ENCODE measurements at places on chromosomes 6 and 20.

GRCh38 chr6:28863604-28864325 lies 60.0 kb downstream of the TRIM27 start:
- no peak for DNase-seq

GRCh38 chr6:88858455-88858854 lies 105.0 kb downstream of the RNGTT start:
- DNase-seq: no peak

GRCh38 chr6:152150196-152150595 lies 342.7 kb downstream of the ESR1 start:
- no peak for DNase-seq

DNA sequence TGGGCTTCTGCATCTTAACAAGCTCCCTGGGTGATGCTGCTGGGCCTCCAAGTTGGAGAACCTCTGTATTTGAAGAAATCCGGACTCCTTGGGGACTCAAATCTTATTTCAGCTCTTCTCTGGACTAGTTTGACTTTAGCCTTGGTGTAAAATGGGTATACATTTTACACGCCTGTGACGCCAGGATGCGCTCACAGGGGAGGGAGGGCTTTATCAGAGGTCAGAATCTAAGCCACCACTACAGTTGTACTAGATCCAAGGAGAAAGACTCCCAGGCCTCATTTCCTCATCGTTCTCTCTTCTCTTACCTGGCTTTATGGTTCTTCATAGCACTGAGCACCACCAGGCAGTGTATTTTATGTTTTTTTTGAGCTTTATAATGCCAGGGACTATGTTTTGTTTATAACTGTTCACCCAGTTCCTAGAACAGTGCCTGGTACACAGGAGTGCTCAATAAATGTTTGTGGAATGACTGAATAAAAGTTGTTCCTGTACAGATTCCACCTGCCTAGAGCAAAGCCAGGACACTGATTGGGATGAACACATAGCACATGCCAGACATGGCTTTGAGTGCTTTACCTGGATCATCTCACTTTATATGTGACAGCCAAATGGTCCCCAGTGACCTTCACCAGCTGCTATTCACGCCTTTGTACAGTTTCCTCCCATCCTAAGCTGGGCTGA lies 5.1 kb upstream of the RBCK1 start:
- no peak for DNase-seq

DNA sequence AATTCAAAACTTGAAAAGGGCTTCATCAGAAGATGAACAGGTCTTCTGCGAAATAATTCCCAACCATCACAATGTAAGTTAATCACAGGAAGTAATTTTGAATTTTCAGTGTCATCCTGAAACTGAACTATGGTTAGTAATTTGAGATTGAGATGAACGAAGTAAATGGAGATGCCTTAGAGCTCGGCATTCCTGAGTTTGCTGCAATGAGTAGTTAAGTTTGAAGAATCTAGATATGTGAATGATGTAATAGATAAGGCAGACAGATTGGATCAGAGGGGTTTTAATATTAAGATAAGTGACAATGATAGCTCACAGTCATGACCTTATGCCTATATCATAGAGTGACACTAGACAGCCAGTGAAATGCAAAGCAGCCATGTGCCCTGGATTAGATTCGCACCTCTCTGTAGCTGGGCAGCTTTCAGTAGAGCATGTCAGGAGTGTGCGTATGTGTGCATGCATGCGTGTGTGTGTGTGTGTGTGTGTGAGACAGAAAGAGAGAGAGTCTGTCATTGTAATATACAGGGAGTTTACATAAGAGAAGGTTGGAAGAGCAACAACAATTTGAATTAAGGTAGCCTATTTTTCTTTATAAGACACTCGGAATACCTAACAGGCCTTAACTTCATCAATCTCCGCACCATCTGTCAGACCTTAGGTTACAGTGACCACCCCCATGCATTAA lies 233.0 kb downstream of the GMPR start:
- DNase-seq: no peak

DNA sequence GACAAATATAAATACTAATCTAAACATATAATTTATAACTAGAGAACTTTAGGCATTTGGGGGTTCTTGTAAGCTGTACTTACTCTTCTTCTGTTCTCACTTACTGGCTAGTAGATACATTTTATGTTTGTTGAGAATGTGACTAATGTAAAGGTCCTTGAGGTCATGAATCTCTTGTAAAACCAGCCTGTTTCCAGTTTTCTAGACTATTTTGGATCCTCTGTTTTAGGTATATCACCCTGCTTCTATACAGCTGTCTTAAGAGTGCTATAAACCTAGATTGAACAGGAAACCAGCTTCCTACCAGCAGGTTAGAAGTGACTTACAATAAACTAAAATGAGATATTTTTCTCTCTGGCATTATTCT lies 134.2 kb downstream of the PLCB4 start:
- DNase-seq: no peak

DNA sequence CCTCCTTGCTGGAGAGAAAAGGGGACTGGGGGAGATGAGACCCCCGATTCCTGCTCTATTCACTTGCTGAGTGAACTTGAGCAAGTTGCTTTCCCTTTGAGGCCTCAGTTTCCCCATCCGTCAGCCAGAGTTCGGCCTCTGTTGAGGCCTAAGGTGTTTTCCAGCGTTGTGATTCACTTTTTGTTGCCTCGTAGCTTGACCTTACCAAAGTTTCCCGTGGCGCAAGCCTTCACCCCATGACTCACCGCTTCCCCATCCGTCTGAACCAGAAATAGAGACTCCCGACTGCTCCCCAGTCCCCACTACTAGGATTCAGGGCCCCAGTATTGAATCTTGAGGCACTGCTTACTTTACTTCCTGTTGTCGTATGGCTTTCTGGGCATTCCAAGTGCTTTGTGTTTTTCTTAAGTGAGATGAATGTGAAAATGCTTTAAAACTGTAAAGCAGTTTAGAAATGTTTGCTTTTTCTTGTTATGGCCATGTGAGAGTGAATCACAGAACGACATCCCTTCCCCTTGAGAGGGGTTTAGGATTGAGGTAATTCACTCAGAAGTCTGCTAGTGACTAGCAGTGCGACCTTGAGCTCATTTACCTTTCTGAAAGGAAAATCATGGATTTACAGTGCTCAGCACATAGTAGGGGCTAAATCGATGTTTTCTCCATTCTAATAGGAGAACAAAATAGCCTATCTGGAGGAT lies 1.2 kb downstream of the CHMP4B start:
- DNase-seq: no peak

- no peak for DNase-seq
Observed at GRCh38 chr20:38779247-38780097, 26.0 kb upstream of the PPP1R16B start.

GRCh38 chr20:1893721-1894470 lies 1.3 kb upstream of the SIRPA start:
- DNase-seq: no peak

DNA sequence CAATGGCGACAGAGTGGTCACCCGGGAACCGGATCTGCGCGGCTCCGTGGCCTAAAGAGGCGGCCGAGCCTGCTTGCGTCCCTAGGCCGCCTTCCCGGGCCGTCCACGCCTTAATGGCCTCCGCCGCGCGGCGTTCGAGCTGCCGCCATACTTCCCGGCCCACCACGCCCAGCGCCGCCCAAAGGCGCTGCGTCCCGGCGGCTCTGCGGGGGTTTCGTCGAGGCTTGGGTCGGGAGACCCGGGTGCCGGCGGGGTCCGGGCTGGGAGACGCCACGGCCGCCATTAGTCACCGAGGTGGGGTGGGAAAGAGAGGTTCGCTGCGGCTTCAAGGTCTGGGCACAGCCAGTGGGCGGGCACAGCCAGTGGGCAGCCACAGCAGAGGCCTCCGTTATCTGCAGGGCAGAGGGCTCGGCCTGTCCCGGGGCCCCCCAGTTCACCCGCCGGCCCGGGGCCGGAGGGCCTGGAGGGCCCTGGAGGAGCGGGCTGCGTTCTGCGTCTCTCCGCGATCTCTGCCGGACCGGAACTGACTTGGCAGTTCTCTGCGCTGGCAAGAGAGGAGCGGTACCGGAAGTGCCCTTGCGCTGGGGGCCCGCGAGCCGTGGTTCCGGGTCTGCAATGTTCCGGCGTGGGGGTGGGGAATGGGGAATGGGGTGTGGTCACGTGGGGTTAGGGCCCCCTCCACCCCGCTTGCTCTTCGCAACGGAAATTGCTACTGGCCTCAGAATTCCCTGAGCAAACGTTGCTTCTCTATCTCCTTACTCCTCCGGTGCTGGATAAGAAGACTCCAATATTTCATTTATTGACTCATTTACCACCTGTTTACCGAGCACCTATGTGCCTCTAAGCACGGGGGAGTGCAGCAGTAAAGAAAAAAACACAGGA lies 82.3 kb downstream of the CNBD2 start:
- DNase-seq: peak; percentile 41
